ENCODE measurements at places on chromosomes 3 and 15.

DNA sequence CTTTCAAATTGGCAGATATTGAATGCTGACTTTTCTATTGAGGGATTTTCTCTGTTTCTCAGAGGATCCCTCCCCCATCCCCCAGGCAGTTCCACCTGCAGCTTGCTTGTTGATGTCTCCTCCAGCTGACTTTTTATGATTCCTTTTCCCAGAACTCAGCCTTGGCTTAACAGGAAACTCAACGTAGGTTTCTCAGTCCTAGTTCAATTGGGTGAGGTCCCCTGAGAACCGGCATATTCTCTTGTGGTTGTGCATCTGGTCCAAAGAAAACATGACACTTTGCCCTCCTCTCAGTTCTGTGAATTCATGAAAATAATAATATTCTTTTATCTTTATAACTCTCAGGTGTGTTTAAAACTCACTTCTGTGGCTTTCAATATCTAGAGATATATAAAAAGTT, 1222.1 kb downstream of the OTOL1 start:
- DNase-seq = no peak

DNA sequence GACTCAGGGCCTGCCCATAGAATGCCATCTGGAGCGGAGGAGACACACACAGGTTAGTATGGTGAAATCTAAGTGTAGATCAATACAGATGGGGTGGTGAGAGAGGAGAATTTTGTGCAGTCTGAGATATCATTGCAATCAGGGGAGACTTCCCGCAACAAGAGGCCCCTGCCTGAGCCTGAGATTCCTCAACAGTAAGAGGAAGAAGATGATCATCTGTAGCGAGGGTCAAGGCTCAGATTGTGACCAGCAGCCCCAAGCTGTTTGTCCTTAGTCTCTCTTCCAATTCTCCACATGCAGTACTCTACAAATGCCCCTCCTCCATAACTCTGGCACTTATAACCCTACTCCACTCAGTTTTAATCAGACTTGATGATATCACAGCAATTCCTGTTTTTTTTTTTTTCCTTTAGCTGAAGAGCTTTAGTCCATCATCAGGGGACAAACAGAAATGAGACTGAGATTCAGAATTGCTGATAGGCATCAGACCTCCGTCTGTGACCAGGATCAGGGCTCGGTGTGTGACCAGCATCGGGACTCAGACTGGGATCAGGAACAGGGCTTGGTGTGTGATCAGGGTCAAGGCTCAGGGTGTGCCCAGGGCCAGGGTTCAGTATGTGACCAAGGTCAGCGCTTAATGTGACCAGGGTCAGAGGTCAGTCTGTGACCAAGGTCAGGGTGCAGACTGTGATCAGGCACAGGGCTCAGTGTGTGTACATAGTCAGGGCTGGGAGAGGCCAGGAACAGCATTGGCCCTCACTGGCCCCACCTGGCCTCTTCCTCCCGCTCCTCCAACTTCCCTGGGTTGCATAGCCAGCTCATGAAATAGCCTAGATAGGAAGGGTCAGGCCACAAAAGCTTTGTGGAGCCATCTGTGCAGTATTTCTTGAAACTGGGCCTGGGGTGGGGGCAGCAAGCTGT, 14.1 kb downstream of the LOXL1 start:
- DNase-seq = no peak

DNA sequence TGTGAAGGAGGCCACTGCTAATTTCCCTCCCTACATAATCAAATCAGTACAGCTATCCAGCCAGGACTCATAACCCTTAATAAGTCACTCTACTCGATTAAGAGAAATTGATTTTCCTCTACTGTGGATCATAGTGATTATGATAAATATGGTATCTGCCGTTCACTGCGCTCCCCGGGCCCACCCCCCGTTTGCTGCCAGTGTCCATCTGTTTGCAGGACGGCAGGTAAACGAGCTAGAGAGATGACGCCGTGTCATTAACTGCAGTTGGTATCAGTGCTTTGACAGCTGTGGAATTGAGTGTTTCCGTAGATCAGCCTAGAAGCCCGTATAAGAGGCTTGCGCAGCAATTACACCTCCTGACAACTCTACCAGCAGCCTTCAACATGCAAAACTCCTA, 94.9 kb downstream of the ROBO2 start:
- no peak for DNase-seq

GRCh38 chr3:183370391-183370790, 58.0 kb downstream of the MCF2L2 start:
- DNase-seq = no peak

DNA sequence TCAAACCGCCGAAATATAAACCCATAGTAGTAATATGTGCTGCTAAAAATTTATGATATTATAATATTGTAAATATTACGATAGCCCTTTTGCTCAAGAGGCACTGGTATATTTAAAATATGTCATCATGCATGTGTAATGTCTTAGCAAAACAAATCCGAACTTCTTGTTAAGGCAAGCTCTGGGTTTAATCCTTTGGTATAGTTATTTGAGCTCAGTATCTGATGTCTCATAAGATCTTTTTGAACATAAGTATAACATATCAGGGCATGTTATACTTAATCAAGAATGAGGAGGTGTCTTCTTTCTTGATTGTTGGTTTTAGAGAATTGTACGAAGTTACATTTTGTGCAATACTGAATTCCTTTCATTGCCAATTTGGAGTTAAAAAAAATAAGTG, 154.1 kb upstream of the CBLB start:
- DNase-seq = no peak

GRCh38 chr3:29436612-29437323, 155.9 kb downstream of the RBMS3 start:
- no peak for DNase-seq

DNA sequence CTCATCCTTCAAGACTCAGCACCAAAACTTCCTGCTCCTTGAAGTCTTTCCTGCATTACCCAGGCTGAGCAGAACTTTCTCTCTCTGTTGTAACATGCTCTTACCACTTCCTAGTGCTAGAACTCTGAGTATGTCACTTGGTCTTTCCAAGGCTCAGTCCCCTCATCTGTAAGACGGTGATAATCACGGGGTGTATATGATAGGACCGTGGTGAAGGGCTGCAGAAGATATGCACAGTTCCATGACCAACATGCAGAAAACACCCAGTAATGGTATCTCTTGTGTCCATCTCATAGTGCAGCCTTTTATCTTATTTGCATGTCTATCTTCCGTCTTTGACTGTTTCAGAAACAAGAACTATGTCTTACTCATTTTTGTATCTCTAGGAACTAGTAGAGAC, 154.5 kb downstream of the ZNF621 start:
- DNase-seq = no peak

DNA sequence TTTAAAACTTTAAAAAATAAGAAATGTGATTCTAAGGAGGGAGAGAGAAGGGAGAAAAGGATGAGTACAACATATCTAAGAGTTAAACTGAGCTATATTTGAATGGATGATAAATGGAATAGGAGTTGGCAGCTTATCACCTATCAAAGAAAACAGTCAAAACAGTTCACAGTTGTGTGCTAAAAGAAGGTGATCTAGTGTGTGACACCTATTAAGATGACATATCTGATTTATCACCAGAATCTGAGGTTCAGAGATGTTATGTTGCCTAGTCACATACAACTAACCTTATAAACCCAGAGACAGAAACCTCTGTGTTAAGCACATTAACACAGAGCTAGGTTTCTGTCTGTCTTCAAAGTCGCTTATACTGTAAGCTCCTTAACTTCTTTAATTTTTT, 3.0 kb downstream of the ATP13A3 start:
- no peak for DNase-seq

DNA sequence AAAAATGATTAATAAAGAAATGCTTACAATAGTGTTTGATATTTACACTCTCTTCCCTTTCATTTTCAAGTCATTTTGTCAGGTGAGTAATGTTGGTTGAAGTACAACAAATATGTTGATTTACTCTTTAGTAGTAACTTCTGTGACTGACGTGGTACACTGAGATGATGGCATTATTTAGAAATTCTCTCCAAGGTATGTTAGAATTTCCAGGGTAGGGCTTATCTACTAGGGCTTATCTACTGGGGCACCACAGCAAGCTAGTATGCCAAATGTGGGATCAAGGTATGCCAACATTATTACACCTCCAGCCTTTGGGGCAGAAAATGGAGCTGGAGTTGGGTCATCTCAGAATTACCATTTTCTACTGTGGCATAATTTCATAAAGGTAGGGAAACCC, 157.4 kb upstream of the AGTR1 start:
- DNase-seq = no peak

DNA sequence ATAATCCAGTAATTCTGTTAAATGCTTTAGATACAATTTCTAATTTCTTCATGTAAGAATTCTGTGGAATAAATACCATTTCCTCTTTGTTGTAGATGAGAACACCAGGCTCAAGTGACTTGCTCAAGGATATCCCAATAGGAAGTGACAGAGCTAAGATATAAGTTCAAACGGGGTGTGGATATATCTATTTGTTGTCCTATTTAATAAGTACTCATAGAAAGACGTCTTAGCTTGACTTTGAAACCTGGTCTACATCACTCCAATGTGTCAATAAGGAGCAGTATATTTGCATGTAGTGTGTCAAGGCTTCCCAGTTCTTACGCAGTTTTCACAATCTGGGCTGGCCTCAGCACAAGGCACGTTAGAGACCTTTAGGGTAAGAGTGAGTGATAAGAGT, 4.7 kb upstream of the GCSAM start:
- DNase-seq = no peak

DNA sequence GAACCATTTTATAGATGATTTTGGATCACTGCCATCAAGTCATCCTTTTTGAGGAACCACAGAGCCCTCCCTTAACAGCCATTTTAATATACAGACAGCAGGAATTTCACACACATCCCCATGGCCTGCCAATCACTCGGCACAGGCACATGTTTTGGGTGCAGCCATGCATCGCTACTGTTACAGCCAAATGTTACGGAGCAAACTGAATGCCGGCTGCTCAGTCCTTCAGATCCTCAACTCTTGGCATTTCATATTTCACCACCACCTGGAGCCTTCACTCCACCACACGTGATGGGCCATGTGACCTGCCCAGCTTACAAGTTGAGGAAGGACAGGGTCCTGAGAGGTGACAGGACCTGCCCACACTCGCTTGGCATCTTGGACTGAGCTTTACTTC, 90.8 kb downstream of the OXNAD1 start:
- DNase-seq = no peak
